Trophoblast cell (in vitro differentiated cells and primary cell): ENCODE measurements at places on chromosomes 13 and 19.
A peak's percentile ranks its signal among the peaks of the same experiment; 100 is the strongest.

- no peak for DNase-seq
Measured at GRCh38 chr13:74774264-74774663, 640.1 kb upstream of the KLF12 start.

- DNase-seq: peak; percentile 91
Measured at GRCh38 chr19:44777715-44778347, at the start of gene CBLC. CBLC (plus strand) TSS chr19:44777890; CDS start chr19:44777932, 42 bp downstream.

- no peak for DNase-seq
Measured at GRCh38 chr13:100301418-100301817, 212.5 kb downstream of the PCCA start.

DNA sequence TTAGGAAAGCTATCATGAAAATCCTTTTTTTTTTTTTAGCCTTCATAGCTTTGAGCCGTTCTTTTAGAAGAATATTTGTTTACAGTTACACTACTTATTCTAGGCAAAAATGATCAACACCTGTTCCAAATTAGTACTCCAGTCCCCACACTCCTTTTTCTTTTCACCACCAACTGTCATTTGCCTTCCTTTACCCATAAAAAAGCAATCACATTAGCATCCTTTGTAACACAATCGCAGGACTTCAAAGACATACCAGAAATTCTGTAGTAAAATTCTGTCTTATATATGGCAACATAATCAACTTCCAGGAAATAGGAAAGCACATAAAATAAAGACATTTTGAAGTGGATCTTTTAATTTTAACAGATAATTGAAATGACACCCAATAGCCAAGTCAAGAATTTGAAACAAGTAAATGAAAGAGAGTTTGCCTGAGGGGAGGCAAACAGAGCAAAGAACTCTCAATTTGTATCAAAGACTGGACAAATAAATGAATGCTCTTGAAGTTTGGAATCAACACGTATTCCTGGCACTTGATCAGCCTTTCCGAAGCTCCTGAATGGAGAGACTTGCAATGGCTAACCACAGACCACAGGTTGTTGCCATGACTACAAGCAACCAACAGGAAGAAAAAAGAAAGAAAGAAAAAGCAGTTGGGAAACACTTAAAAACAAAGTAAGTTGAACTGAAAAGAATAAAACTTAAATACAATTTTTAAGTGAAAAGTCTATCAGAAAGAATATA is 206.8 kb downstream of the PCDH9 start:
- no peak for DNase-seq

GRCh38 chr13:29067306-29067945 is 247.3 kb downstream of the MTUS2 start:
- DNase-seq: no peak

DNA sequence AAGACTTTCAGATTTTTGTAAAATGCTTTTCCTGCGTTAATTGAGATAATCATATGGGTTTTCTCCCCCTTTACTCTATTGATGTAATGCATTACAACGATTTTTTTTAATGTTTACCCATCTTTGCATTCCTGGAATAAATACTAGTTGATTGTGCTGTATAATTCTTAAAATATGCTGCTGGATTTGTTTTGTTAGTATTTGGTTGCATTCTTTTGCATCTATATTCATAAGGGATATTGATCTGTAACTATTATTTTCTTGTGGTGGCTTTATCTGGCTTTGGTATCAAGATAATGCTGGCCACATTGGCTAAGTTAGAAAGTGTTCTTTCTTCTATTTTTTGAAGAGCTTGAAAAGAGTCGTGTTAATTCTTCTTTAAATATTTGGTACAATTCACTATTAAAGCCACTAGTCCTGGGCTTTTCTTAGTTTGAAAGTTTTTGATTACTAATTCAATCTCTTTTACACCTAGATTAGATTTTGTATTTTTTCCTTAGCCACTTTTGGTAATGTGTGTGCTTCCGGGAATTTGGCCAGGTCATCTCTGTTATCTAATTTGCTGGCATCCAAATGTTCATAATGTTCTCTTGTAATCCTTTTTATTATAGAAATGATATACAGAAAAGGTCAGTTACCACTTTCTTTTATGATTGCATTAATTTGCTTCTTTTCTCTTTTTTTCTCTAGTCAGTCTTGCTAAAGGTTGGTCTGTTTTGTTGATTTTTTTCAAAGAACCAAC is 29.8 kb downstream of the KL start:
- no peak for DNase-seq

DNA sequence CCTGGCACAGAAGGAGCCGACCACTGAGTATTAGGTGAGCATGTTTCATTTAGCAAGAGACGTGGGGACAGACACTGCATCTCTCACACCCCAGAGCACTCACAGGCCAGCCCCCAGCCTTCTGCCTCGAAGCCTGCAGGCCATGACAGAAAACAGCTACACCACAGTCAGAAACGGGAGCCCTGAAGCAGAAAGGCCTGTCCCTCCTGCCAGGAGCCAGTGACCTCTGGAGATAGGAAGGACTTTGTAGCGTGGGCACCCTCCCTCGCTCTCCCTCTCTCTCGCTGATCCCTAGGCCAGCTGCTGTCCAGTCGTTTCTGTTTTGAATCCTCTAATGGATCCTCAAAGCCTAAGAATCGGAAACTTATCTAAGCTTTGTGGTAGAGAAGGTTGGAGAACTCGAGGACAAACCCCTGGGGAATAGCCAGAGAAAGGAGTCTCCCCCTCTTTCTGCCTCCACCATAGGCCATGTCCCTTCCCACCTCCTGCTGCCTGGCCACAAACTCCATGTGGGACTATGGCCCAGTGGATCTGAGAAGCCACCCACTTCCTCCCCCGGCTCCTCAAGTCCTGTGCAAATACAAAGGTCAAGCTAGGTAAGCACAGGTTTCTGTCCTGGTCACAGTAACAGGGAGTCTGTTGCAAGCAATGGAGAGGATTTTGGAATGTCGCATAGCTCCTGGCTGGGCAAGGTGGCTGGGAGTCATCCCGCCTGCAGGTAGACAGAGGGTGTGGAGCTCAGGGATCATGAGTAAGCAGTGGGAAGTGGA is 95.1 kb downstream of the NUFIP1 start:
- DNase-seq: peak; percentile 90

DNA sequence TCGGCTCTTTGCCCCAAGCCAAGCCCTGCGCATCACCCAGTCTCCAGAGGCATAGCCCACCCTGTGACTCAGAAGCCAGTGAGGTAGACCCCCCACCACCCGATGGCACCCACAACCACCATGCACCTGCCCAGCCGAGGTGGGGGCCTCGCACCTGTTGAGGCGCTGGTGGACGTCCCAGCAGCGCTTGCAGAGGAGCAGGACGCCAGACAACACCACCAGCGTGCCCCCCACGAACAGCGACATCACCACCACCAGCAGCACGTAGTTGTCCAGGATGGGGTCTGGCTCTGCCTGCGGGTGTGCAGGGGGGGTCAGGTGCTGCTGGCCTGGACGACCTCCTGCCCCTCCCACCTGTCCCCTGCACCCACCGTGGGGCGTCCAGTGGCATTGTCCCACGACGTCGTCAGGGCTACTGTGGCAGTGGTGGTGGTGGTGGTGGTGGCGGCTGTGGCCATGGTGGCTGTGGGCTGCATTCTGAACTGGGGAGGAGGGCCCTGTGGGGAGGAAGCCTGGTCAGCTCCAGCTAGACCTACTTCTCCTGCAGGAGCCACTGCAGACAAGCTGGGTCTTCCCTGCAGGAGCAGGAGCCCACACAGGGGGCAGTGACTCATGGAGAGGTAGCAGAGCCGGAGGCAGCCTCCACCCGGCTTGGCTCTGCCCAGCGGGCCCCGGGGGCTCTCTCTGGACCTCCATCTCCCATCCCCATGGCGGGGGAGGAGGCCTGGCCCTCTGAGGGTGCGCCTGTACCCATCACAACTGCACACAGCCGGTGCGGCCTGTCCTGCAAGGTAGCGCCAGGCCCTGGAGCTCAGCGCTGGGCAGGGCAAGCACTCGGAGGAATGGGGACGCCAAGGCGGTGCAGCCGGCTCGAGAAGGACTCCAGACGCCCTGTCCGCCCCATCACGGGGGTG is 1.9 kb downstream of the CBARP start:
- peak; percentile 71 for DNase-seq

DNA sequence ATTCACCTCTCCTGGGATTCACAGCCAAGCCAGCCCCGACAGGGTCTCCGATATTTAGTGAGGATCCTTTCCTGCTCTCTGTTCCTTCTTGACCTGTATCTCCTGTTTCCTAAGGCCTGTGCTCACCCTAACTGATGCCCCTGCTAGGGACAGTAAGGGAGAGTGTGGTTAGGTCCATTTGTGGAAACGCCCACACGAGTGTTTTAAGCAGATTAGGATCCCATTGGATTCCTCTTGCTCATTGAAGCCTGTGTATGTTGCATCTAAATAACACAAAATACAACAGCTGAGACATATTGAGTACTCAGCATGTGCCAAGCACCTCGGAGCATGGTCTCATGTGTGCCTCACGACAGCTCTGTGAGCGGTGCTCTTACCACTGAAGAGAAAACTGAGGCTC is 64.9 kb downstream of the EFNB2 start:
- no peak for DNase-seq
